ENCODE measurements at places on chromosomes 16 and 17.

GRCh38 chr16:86824751-86825296 is 246.5 kb downstream of the FOXL1 start:
- no peak for DNase-seq

DNA sequence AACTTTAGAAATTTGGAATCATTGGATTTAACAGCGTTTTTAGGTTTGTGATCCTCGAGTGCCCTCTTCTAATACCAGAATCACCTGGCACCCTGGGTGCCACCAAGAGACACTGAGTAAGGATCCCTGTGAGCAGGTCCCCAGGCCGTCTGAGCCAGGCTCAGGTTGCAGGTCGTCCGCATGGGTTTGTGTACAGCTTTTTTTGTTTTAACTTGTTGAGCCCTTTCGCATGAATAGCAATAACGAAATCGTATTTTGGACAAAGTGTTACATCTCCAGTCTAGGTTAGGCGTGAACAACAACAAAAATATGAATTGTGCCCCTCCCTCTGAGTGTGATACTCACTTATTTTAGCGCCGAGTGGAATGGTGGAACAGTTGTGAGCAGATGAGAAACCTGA is 10.9 kb downstream of the USP10 start:
- no peak for DNase-seq

GRCh38 chr17:71522383-71522782 is 598.4 kb upstream of the SOX9 start:
- no peak for DNase-seq

DNA sequence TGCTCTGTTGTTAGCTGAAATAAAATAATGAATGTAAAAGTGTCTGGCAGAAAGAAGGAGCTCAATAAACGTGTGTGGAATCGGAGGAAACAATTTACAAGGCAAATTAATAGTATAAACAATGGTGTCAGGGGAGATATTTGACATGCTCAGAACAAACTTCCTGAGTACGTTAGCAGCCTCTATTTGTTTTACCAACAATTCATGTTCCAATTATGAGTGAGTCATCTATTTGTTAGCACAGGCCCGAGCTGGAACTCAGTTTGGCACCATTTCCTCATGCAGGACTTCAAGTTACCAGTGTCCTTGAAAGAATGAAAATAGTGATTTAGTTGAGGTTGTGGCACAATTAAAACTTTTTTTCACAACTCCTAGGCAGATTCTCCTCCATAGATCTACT is 9.1 kb downstream of the ASIC2 start:
- no peak for DNase-seq

DNA sequence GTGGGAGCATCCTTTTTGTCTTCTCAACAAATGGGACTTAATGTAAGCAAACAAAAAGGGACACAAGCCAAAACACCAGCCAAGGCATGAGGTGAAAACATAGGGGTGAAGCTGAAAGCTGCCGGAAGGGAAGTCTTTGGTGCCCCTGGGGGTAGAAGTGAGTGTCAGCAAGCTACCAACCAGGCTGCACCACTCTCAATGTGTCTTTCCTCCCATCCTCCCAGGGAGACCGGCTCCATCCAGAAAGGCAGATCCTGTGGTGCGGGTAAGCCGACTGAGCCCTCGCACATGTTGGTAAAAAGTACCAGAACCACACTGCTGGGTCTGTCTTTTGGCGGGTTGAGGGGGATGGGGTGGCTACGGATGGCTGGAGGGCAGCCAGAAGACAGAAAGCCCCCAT is 52.0 kb upstream of the SREBF1 start:
- DNase-seq: no peak

- DNase-seq: no peak
Measured at GRCh38 chr16:49776085-49776595, 79.8 kb downstream of the ZNF423 start.

DNA sequence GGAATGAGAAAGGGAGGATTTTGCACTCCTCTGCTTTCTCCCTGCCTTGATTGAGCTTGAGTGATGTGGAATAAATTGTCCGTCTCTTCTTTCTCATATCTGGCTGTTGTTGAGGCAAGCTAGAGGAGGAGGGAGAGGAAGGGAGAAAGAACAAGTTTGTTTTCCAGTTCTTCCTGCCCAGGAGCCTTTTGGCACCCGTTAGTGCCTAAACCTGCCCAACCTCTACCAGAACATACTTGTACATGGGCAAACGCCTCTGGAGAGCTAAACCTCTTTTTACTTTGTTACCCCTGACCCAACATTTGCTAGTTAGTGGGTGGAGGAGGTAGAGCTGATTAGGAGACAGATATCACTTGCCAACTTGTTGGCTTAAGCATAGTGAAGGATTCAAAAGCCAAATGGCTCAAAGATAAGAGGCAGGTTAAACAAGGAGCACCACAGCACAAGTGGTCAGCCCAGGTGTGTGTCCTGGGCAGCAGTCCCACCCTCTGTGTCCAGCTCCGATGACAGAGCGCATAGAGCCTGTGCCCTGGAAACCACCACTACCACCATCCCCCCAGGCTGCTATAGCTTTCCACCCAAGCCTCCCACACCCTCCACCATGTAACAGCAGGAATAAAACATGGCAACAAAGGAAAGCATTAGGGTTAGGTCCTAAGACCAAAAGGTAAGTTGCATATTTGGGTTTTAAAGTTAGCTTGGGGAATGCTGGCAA is 6.5 kb downstream of the ODF4 start:
- no peak for DNase-seq

- no peak for DNase-seq
Measured at GRCh38 chr17:81365601-81366585, 29.4 kb upstream of the BAHCC1 start.

GRCh38 chr17:17004251-17004996 is 32.5 kb upstream of the TNFRSF13B start:
- no peak for DNase-seq

- DNase-seq: no peak
Measured at GRCh38 chr17:83071966-83072562, 7.3 kb upstream of the METRNL start.

GRCh38 chr17:71339206-71339605 is 781.6 kb upstream of the SOX9 start:
- DNase-seq: no peak

Data from HS-27A (cell line).